ENCODE measurements at places on chromosomes 3 and 15.

- no peak for DNase-seq
Observed at GRCh38 chr3:41682996-41683395, 278.9 kb downstream of the ULK4 start.

DNA sequence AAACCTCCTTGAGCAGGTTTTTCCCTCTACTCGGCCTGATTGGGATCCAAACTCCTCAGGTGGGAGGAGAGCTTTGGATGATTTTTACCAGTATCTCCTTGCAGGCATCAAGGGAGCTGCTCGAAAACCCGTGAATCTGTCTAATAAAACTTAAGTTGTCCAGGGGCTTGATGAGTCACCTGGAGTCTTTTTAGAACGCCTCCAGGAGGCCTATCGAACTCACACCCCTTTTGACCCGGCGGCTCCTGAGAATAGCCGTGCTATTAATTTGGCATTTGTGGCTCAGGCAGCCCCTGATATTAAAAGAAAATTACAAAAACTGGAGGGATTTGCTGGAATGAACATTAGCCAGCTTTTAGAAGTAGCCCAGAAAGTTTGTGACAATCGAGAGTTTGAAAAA lies 41.6 kb downstream of the ZBTB11 start:
- no peak for DNase-seq

DNA sequence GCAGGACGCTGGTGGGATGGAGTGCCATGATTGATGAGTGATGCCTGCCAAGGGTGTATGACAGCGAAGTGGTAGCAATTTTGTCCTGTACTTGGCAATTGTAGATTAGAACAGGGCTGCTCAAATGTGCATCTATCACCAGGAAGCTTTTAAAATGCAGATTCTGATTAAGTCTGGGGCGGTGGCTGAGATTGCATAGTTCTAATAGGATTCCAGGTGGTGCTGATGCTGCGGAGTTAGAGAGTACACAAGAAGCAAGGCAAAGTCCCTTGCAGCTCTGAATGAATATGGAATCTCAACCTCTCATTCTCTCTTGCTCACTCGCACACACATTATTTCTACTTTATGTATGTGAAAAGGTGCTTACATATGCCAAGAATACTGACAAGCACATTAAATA lies 670.4 kb downstream of the FHIT start:
- no peak for DNase-seq

- DNase-seq = no peak
Observed at GRCh38 chr15:99729920-99730319, 3.3 kb downstream of the LYSMD4 start.

GRCh38 chr3:166304584-166304983 lies 467.4 kb upstream of the BCHE start:
- no peak for DNase-seq

DNA sequence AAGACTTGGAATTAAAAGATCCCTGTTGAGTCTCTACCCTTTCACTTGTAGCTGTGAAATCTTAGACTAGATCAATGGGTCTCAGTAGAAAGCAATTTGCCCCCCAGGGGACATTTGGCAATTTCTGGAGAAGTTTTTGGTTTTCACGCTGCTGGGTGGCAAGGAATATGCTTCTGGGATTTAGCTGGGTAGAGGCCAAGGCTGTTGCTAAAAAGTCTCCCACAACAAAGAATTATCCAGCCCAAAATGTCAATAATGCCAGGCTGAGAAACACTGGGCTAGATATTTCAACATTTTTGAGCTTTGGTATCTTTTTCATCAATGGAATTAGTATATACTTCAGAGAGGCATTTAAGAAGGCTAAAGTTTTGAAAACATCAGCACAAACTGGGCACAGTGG lies 8.7 kb downstream of the CAPN7 start:
- DNase-seq = no peak

DNA sequence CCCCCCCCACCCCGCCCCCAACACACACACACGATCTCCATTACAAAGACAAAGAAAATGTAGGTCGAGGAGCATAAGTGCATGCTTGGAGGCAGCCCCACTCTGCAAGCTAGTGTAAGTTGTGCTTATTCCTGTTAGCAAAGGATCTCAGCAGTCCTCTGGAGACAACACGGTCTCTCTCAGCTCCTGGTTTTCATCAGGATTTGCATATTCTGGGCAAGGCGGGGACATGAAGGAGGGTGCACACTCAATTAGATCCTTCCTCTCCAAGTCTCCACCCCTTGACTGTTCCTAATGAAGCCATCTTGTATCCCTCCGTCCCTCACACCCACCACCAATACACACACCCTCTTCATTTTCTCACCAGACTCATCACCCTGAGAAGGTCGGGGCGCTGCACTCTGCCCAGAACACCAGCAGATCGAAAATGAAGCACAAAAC lies 63.8 kb downstream of the MRPL46 start:
- no peak for DNase-seq

- DNase-seq = no peak
Observed at GRCh38 chr15:32656091-32656490, 14.6 kb downstream of the SCG5 start.

- no peak for DNase-seq
Observed at GRCh38 chr15:50945725-50946124, 37.2 kb downstream of the AP4E1 start.

DNA sequence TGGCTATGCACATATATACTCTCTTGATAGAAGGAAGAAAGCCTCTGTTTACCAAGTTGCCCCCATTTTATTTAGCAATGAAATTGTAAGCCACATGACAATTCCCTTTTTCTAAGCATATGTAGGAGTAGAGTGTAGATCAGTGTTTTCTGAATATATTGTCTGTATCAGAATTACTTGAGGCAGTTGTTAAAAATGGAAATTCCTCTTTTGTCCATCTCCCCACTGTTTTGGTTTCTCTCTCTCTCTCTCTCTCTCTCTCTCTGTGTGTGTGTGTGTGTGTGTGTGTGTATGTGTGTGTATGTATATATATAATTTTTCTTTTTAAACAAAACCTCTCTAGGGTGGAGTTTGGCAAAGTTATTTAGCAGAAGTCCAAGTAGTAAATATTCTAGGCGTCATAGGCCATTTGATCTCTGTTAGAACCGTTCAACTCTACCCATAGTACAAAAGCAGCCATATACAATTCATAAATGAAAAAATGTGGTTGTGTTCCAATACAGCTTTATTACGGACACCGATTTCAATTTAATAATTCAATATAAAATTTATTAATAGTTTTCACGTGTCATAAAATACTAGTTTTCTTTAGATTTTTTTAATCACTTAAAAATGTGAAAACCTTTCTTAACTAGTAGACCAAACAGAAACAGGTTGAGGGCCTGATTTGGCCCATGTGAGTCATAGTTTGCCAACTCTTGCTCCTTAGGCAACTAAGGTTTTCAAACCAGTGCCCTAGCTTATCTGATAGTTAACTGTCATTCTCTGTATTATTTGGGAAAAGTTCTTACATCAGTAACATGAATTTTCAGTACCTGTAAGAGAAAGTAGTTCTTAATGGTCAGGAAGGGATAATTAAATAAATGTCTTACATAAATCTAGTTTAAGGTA lies 39.8 kb downstream of the UBE2E1 start:
- DNase-seq = no peak

DNA sequence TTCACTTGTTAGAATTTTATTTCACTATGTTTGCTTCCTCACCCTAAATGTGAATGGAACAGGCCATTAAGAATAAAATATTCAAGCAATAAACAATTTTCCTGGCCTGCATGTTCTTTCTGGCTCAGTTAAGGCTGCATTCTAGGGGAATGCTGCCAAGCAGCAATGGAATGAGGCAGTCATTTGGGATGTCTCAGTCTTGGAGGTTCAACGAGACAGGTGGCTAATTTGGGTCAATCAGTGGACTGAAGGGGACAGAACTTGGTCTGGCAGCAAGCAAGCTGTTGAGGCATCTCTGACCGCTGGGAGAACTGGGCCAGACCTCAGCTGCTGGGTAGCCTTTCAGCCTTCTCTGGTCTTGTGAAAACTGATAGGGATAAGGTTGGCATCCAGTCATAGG lies 241.6 kb downstream of the NLGN1 start:
- no peak for DNase-seq

GRCh38 chr3:20564966-20565365 lies 379.0 kb upstream of the SGO1 start:
- no peak for DNase-seq

- DNase-seq = no peak
Observed at GRCh38 chr3:115800489-115801075, 177.3 kb downstream of the GAP43 start.

GRCh38 chr3:128745742-128746141 lies 19.8 kb downstream of the RAB7A start:
- no peak for DNase-seq

- no peak for DNase-seq
Observed at GRCh38 chr15:64611085-64611725, 150.8 kb downstream of the ZNF609 start.

GRCh38 chr3:153640689-153641665 lies 479.0 kb downstream of the RAP2B start:
- no peak for DNase-seq

DNA sequence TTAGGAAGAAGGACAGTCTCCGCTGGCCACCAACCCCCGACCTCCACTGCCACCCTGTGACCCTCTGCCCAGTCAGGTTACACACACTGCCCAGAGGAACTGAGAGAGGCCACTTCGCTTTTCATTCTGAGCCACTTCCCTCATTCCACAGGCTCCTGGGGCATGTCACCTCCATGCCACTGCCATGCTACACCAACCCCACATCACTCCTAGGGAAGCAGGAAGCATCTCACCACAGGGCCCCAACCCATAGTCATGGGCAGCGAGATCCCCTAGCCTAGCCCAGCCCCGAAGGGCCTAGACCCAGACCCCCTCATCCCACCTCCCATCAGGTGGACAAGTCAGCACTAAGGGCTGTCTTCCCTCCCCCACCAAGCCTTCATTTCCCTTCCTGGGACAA lies 1.4 kb downstream of the PLCB2 start:
- no peak for DNase-seq

DNA sequence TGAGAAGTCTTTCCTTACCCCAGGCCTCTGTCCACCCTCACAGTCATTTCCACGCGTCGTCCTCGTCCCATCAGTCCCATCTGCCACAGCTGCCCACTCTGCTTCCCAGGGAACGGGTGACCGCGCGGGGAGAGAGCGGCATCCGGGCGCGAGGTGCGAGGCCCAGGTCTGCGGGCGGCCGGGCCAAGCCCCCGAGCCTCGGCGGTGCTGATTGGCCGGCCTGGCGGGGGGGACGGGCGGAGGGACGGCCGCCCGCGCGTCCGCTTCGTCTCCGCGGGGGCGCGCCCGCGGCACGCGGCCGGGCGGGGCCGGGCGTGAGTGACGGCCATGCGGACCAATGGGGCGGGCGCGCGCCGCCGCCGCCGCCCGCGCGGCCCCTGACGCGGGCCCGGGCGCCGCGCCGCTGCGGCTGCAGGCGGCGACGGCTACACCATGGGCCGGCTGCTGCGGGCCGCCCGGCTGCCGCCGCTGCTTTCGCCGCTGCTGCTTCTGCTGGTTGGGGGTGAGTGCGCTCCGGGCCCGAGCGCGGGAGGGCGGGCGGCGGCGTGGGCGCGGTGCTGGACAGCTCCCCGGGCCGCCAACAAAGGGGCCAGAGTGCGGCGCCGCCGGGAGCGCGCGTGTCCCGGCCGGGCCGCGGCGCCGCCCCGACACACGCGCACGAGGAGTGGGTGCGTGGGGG lies at the start of gene PODXL2:
Gene PODXL2 (plus strand): TSS at position 398 of the 679 bp plus-strand sequence. CDS start 35 bp downstream, at position 433.
- no peak for DNase-seq

GRCh38 chr15:48582452-48583247 lies 62.9 kb downstream of the FBN1 start:
- DNase-seq = no peak

- no peak for DNase-seq
Observed at GRCh38 chr3:97937205-97937604, 35.0 kb downstream of the RIOX2 start.

- no peak for DNase-seq
Observed at GRCh38 chr3:185979721-185980121, 41.9 kb upstream of the TRA2B start.

GRCh38 chr3:185912929-185913901 lies 24.6 kb downstream of the TRA2B start:
- no peak for DNase-seq

DNA sequence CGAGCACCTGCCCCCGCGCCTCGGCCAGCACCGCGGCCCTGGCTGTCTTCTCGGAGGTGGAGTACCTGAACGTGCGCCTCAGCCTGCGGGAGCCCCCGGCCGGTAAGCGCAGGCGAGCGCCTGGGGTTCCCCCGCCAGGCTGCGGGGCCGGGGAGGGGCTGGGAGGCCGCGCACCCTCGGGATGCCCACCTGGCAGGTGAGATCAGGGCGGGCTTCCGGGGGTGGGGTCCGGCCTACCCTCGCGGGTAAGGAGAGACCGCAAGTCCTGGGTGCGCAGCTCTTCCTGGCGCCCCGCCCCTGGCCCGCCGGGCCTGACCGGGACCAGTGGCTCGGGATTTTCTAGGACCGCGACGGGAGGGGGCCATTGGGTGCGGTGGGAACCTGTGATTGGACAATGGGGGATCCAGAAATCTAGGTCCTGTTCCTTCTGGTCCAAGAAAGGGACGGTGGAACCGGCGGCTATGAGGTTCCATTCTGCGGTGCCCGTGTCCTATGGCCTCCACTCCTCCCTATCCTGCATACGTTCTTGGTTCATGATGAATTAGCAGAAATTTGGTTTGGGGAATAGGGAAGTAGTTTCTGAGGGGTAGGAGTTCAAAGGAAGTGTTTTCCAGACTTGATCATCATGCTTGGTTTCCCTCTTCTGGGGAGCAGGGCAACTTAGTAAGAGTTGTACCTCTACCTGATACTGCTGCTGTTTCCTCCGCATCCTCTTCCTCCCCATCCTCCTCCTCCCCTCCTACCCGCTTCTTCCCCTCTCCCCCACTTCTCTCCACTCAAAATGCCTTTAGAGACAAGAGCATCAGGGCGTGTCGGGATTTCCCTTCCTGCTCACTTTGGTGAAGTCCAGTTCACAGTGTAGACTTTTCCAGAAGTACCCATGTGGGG lies 808 bp downstream of the ARRDC4 start:
- no peak for DNase-seq

DNA sequence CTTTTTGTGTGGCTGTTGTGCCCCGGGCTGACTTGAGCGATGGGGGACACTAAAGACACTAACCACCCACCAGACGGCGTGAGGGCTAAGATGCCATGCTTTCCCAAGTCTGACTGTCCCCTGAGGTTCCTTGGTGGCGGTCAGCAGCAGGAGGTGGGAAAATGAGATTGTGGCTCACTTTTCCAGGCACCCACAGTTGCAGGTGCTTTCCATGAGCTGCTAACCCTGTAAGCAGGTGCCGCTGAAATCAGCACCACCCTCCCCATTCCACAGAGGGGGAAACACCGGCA lies 17.7 kb downstream of the PRR23E start:
- no peak for DNase-seq

- no peak for DNase-seq
Observed at GRCh38 chr3:23741036-23741706, 64.6 kb upstream of the UBE2E1 start.

Data from stimulated activated CD8-positive, alpha-beta memory T cell treated with anti-CD3 and anti-CD28 coated beads, Interleukin-2, amount 100 ng/mL, for 1 hour (primary cell).